ENCODE measurements at places on chromosomes 7 and 10.
A peak's percentile ranks its signal among the peaks of the same experiment; 100 is the strongest.

GRCh38 chr7:77501192-77501515, 35.9 kb upstream of the PTPN12 start:
- no peak for DNase-seq

GRCh38 chr10:100334762-100335161, 4.7 kb upstream of the PKD2L1 start:
- DNase-seq, result no peak

GRCh38 chr7:23295401-23295697, 3.8 kb upstream of the MALSU1 start:
- DNase-seq, result no peak

DNA sequence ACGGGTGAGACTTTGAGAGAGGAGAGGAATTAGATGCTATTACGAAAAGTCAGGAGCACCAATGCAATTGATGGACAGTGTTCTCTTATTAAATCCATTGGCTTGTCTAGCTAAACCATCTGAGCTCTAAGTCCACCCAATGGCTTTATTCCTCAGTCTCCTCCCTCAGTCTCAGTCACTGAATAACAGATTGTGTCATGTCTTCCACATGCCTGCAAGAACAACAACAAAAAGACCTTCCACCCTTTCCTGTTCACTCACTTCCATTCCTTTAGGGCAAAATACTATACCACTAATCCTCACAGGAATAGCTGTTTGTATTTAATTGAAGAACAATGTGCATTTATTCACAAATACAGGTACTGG, 154.8 kb upstream of the LAMB4 start:
- DNase-seq, result no peak

GRCh38 chr7:95596198-95597063, at the start of gene PDK4:
Gene PDK4 (minus strand): TSS chr7:95596516. CDS start chr7:95596293, 223 bp downstream.
- DNase-seq, result peak; percentile 54

GRCh38 chr10:59803714-59804113, 50.5 kb upstream of the MRLN start:
- DNase-seq, result no peak

DNA sequence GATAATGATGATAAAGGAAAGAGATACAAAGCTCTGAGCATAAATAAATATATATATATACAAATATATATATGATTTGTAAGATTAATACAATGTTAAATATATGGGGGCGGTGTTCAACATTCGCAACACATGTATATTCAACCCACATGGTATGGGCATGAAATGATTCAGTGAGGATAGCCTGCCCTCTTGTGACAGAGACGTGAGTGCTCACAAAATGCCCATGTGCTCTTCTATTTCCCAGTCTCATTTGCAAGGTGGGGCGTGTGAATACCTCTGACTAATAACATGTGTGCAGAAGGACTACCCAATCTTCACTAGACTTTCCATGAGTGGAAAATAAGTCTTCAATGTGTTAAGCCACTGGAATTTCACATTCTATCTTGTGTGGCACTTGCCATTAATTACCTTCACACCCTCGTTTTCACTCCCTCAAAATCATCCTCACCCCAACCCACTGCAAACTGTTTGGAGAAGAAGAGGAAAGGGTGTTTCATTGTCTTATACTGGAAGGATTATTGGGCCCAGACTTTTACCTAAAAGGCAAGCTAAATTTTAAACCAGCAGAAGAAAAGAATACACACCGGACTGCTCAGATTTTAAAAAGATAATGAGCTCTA, 26.9 kb downstream of the ASAH2 start:
- DNase-seq, result peak; percentile 9

DNA sequence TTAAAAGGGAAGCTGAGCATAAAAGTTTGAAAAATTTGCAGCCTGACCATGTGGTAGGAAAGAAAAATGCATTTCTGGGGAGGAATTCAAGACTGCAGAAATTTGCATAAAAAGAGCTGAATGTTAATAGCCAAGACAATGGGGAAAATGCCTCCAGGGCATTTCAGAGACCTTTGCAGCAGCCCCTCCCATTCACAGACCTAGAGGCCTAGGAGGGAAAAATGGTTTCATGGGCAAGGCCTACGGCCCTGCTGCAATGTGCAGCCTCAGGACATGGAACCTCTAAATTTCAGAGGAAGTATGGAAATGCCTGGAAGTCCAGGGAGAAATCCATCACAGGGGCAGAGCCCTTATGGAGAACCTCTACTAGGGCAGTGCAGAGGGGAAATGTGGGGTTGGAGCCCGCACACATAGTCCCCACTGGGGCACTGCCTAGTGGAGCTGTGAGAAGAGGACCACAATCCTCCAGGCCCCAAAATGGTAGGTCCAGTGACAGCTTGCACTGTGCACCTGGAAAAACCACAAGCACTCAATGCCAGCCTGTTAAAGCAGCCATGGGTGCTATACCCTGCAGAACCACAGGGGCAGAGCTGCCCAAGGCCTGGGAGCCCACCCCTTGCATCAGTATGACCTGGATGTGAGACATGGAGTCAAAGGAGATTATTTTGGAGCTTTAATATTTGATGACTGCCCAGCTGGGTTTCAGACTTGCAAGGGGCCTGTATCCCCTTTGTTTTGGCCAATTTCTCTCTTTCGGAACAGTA, 243.8 kb downstream of the DNAJB9 start:
- no peak for DNase-seq

DNA sequence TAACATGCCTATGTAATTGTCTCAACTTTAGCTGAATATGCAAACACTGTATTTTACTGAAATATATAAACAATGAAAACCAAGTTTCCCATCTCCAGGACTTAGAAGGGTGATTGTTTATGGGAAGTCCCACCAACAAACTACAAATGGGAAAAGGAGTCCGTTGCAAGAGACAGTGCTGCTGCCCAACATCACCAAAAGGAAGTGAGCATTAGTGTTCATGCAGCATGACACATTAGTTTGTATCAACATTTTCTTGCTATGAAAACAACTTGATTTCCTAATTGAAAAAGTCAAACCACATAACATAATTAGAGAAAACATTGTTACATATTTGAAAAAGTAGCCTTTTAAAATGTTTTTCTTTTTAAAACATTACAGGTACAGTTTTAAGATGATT, 138.5 kb downstream of the ZNF438 start:
- DNase-seq, result no peak

Data from H54 (cell line).